ENCODE measurements at places on chromosomes 7 and 10. TPM values are rescaled to one million over a fixed set of nuclear protein-coding genes. Genes with fewer than 3 reads are reported as not detected.

- H3K4me1 ChIP-seq = peaks cover 64% of the 10 kb centered on the region
- H3K36me3 ChIP-seq = no peaks in the 10 kb centered on the region
- peak; percentile 90 for DNase-seq
Observed at GRCh38 chr10:68153473-68154210, 44.4 kb downstream of the MYPN start.

GRCh38 chr10:45417746-45418145 lies 43.7 kb downstream of the ALOX5 start:
- no peak for DNase-seq
- H3K27me3 ChIP-seq = no peaks in the 10 kb centered on the region
- no peak overlapping the region for H3K27ac ChIP-seq
- no peaks in the 10 kb centered on the region for H3K36me3 ChIP-seq

Gene OR6V1
- total RNA-seq = not detected

Gene FIGNL1
- 28.1 TPM for total RNA-seq

All from HCT116 (cell line).